GM12865 (cell line): ENCODE measurements at places on chromosomes 2 and 18.

DNA sequence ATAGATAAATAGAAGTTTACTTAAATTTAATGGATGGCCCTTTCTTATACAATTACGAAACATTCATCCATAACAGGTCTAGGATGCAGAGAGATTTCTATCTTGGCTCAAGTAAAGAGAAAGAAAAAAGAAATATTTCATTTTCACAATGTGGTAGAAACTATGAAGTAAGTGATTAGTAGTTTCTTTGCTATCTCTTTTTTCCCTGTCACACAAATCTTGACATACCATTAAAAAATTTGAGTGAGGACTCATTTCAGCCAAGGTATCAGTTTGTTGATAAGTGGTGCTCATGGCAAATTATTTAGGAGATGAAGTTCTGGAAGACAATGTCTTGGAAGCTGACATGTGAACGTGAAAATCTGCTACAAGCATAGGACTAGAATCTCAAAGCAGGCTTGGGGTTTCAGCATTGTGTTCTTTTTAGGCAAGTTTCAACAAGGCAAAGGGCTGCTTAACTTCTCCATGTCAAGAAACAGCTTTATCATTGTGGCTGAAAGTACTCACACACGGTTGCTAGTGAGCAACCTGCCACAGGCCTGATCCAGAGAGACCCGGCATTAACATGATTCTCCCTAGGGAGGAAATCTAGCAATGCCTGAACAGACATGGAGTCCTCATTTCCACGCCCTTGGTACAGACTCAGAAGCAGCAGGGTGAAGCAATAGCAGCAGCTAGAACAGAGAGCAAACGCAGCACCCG lies 414.6 kb downstream of the DLGAP1 start:
- peak; percentile 48 for DNase-seq

- no peak for DNase-seq
Observed at GRCh38 chr2:134199123-134199522, 54.7 kb upstream of the MGAT5 start.

- DNase-seq: no peak
Observed at GRCh38 chr2:190221429-190221828, 98.2 kb downstream of the HIBCH start.

DNA sequence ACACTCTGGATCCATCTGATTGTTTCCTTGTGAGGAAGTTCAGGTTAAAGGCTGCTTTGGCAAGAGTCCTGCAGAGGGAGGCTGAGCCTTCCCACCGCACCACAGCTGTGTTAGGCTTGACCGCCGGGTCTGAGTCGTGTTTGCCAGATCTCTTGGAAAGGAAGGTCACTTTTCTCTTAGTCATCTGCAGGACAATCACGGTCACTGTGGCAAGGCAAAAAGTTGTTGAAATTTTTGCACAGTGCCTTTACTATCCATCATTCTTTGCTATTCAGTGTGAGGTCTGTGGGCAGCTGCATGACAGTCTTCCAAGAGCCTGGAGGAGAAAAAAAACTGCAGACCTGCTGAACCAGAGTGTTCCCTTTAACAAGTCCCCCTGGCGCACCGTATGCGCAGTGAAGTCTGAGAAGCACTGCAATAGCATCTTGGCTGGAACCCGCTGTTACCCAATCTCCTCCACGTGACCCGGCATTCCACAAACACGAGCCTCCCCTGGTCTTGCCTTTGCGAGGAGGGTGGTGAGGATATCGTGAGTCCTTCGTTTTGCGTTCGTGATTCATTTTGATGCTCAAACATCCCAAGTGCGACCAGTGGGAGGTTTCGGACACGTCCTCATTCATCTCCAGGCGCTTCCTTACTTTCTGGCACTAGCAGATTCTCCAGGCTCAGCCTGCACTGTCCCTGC lies 23.0 kb downstream of the BIN1 start:
- no peak for DNase-seq

DNA sequence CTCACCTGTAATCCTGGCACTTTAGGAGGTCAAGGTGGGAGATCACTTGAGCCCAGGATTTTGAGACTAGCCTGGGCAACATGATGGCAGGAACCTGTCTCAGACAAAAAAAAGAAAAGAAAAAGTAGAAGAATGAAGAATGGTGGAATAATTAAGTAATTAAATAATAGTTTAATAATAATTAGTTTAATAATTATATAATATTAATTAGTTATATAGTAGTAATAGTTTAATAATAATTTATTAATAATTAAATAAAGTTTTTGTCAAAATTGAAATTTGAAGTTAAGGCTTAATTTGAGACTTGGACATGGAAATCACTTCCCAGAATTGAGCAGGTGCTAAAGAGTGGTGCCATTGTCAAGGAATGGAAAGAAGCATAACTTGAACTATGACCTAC lies 52.2 kb upstream of the ABCA12 start:
- no peak for DNase-seq

DNA sequence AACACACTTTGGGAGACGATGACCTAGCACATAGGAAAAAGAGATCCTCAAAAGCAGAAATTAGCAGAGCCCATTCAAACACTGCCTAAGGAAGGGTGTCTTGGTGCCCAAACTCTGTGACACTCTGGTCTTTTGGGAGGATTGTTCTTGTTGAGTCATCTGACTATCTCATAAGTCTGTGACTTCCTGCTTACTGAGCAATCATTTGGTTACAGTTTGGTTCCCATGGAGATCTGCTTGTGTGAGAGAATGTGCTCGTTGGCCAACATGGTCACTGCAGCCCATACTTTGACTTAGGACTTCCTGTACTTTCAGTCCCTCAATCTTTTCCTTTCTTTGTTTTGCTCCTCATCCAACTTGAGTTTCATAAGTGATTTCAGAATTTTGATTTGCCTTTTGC lies 602.9 kb downstream of the NYAP2 start:
- DNase-seq: peak; percentile 34

DNA sequence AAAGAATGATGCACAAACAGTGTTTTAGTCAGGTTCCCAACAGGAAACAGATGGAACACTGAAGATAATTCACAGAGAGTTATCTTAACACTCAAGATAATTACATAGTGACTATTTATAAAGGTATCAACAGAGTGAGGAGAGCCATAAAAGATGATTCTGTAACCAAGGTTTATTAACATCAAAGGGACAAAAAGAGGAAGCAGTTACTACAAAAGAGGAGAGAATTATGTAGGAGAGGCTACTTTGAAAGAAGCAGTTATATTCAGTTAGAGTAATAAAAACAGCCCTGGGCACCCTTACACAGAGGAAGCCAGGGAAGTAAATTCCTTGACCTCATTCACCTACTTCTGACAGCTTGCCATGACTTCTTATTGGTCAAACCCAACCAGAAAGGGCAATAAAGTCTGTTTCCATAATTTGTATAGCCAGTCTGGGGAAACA lies 326.5 kb upstream of the SLC39A10 start:
- no peak for DNase-seq

DNA sequence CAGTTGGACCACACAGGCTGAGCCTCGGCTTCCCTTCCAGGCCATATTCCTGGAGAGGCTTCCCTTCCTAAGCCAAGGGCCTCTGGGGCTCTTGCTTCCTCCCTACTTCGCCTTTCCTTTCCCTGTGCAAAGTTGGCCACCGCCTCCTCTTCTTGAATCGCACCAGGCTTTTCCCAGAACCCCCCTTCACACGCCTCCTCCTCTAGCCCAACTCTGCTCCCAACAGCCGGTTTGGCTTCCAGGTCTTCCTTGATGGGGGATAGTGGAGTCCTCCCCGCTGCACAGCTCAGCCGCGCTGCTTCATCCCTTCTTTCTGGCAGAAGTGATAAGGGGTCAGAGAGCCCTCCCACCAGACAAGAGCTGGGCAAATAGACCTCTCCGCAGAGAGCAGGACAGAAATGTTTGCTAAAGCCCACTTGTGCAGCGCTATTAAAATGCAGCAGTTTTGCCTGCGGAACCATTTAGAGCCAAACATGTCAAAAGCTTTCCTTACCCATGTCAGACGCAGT lies 56.4 kb downstream of the SNORC start:
- no peak for DNase-seq
